ENCODE measurements at places on chromosomes 6 and 20.

GRCh38 chr6:10413262-10413849, 1.5 kb downstream of the TFAP2A start:
- no peak for DNase-seq

- no peak for DNase-seq
Measured at GRCh38 chr6:133583907-133584427, 304.9 kb upstream of the TCF21 start.

- no peak for DNase-seq
Measured at GRCh38 chr6:4351520-4352321, 216.3 kb upstream of the ECI2 start.

GRCh38 chr6:118882314-118882905, 11.5 kb upstream of the ASF1A start:
- DNase-seq = no peak

Data from NCI-H1417 treated with DMSO at 0.1 percent for 48 hours (cell line).